ENCODE measurements at places on chromosomes 16 and 17.

DNA sequence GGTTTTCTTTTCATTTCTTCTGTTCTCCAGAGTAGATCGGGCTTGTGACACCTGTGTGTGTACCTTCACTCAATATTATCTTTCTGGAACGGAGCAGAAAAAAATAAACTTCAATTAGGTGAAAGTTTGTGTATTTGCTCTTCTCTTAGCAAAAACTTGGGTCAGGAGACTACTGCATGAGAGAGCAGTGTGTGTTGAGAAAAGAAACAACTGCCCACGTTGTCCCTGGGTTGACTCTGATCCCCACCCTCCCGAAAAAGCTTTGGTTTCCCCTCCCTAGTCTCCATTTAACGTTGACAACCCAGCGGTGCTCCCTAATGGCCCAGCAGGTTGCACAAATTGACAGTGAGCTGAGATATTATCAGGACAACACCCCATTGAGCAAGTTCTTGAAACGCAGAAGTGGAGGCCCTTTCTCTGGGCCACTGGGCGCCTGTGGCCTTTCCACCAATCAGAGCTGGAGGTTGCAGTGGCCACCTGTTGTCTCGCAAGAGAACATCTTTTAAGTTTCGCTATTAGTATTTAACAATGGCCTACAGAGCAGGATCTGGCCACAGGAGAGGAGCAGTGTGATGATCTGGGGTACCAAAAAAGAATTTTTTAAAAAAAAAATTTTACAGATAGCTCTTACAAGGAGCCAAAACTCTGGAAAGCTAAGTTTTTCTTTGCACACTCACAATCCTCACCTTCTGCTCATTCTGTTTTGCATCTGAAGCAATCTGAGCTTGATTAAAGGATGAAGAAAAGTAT is 1.5 kb upstream of the TOX3 start:
- DNase-seq, result no peak

DNA sequence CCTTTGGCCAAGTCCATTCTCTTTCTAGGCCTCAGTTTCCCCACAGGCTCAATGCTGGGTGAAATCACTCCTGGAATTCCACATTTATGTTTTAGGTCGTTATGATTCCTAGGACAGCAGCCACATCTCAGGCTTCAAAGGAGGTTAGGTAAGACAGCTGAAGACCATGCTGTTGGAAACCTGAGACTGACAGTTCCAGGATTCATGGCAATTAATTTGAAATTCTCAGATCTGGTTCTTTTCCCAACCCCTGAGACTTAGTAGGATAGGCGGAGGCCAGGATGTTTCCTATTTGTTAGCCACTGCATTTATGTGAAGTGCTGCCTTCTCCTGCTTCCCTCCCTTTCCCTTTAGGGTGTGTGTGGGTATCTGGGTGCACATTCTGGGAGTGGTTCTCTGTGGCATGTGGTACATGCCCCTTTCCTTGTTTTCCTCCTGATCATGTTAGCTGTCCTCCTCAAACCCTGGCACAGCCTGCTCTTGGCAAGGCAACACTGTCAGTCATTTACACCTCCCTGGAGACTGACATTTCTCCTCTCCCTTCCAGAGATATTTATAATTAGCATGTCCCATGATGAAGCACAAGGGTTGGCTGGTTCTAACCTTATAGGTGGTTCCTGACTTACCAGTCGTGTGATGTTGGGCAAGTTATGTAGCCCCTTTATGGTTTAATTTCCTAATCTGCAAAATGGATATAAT is 91.4 kb upstream of the SALL1 start:
- DNase-seq, result no peak

DNA sequence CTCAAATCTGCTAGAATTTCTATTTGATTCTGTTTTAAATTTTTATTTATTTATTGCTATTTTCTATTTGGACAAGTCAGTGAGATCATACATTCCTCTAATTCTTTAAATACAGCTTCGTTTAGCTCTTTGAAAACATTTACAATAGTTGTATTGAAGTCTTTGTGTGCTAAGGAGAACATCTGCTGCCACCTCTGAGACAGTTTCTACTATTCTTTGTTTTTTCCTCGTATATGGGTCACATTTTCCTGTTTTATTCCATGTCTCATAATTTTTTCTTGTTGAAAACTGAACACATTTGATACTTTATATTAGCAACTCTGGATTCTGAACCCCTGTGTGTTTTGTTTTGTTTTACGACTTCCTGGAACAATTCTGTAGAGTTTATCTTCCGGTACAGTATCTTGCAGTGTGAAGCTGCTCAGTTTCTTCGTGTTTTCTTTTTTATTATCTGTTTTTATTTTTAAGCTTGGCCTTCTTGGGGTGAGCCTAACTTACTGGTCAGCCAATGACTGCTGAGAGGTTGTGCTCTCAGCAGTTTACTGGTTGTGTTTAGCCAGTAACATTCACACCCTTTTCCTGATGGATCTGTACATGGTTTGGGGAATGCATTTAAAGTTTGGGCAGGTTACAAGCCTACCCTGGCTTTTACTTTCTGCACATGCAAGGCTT is 99.0 kb downstream of the CA4 start:
- DNase-seq, result no peak

- no peak for DNase-seq
Observed at GRCh38 chr16:47019568-47019967, 46.1 kb upstream of the DNAJA2 start.

- DNase-seq, result no peak
Observed at GRCh38 chr17:74368341-74369081, 1.2 kb downstream of the GPR142 start.

GRCh38 chr16:85458968-85459367 is 154.2 kb upstream of the GSE1 start:
- DNase-seq, result no peak

GRCh38 chr16:78277321-78278055 is 178.0 kb downstream of the WWOX start:
- DNase-seq, result no peak

DNA sequence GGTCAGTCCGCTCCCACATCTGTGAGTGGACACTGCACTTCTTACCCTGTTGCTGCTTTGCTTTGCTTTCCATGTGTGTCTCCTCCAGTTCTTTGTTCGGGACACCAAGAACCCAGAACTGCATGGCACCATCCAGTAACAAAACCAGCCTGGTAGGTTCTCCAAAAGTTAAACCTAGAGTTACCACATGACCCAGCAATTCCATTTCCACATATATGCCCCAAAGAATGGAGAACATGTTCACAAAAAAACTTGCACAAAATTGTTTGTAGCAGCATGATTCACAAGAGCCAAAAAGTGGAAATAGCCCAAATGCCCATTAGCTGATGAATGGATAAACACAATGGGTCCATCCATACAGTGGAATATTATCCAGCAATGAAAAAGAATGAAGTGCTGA is 10.3 kb upstream of the CCL22 start:
- DNase-seq, result no peak

GRCh38 chr17:83000738-83001137 is 78.7 kb upstream of the METRNL start:
- no peak for DNase-seq

DNA sequence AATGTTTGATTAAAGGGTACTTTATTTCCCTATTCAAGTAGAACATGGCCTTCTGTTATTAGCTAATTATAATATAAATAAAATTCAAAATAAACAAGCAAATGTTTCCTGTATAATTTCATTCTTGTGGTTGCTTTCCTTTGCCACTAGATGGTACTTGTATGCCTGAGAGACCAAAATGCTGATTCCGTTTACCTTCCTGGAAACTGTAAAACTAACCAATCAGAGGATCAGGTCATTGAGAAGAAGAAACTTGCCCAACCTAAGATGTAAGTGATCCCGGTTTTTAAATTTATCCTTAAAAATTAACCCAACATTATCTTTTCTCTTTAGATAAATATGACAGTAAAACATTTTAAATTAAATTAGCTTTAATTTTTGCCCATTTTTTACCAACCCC is 8.1 kb upstream of the ABCA5 start:
- DNase-seq, result no peak

Data from NCI-H1436 treated with DMSO at 0.1 percent for 48 hours (cell line).